ENCODE measurements at places on chromosomes 1 and 21.

- no peak for DNase-seq
Measured at GRCh38 chr1:162011337-162012012, 12.2 kb downstream of the OLFML2B start.

DNA sequence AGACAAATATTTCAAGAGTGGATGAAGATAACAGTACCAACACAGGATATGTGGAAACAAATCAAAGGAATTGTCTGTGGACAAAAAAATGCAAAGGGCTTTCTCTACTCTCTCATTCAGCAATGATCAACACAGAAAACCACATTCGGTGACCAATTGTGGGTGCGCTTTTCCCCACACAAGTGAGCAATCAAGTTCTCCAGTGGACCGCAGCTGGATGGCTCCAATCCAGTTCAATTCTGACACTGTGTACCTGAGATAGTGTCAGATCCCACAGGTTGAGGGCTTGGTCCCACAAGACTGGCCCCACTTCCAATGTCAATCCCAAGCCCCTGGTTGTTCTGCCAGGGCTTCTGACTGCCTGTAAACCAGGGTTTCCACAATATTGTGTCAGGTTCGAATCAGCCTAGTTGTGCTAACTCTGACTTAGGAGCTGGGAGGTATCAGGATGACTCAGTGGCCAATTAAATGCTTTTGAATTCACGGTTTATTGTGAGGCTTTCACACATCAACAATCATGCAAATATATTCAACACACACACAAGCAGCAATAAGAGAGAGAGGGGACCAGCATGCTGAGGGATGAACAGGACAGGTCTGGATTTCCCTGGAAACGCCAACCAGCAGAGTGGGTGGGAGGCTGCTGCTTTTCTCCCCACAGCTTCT, 87.0 kb upstream of the BTG3 start:
- DNase-seq: no peak

GRCh38 chr21:34554227-34554626, 42.2 kb upstream of the KCNE1 start:
- DNase-seq: no peak

GRCh38 chr1:225446595-225446960, 18.7 kb upstream of the LBR start:
- no peak for DNase-seq

- DNase-seq: peak; percentile 32
Measured at GRCh38 chr21:36630485-36631206, 68.3 kb upstream of the SIM2 start.

- no peak for DNase-seq
Measured at GRCh38 chr1:229884765-229885164, 182.3 kb upstream of the GALNT2 start.

GRCh38 chr1:173191011-173191705, 16.0 kb downstream of the TNFSF4 start:
- DNase-seq: no peak

DNA sequence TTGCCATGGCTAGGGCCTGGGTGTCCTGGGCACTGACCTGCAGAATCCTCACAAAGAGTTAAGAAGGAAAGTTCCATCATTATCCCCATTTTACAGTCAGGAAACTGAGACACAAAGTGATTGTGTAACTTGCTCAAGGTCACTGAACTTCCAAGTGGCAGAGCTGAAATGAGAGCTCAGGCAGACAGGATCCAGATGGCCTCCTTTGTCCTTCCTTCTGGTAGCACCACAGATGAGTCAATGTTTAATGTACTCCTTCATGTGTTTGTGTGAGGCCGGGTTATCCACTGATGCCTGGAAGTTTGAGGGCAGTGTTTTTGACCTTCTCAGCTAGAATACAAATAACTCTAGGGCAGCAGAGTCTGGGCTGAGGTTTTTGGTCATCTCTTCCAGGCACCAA, 207.0 kb downstream of the TNR start:
- no peak for DNase-seq

- no peak for DNase-seq
Measured at GRCh38 chr21:43376478-43376882, 50.5 kb downstream of the SIK1 start.

DNA sequence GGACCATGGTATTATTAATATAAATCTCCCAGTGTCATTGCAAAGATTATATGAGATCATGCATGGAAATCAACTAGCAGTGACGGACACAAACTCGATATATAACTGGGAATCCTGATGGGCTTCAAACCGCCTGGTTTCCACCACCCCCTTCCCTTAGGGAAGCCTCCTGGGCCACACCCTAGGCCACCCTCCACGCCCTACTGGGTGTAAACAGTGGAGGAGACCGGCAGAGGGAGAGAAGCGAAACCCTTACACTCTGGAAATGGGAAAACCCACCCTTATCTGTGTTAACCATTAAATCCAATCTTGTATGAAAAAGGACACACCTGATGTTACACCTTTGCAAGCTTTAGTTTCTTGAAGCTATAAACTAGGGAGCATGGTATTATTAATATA, 595 bp upstream of the ZNHIT6 start:
- no peak for DNase-seq

GRCh38 chr1:43600033-43601020, 49.6 kb upstream of the KDM4A start:
- no peak for DNase-seq

- no peak for DNase-seq
Measured at GRCh38 chr21:23690316-23690715, 1917.0 kb downstream of the MRPL39 start.

- peak; percentile 36 for DNase-seq
Measured at GRCh38 chr1:9784508-9785133, 39.1 kb downstream of the CLSTN1 start.

DNA sequence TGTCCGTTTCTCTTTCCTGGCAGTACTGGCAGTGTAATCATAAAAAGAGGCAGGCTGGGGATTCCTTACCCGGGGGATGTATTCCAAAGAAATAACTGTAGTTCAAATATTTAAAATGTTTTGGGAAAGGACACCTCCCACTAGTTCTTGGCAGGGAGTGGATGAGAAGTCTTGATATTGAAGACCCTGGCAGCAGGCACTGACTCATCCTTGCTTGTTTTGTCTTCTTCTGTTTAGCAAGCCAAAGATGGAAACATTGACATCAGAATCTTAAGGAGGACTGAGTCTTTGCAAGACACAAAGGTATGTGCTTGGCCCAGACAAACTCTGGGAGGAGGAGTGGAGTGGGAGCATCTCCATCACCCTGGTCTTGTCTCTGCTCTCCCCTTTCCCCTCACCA, 639 bp downstream of the IL20 start:
- DNase-seq: no peak

- no peak for DNase-seq
Measured at GRCh38 chr1:95233319-95233736, 682 bp upstream of the RWDD3 start.

DNA sequence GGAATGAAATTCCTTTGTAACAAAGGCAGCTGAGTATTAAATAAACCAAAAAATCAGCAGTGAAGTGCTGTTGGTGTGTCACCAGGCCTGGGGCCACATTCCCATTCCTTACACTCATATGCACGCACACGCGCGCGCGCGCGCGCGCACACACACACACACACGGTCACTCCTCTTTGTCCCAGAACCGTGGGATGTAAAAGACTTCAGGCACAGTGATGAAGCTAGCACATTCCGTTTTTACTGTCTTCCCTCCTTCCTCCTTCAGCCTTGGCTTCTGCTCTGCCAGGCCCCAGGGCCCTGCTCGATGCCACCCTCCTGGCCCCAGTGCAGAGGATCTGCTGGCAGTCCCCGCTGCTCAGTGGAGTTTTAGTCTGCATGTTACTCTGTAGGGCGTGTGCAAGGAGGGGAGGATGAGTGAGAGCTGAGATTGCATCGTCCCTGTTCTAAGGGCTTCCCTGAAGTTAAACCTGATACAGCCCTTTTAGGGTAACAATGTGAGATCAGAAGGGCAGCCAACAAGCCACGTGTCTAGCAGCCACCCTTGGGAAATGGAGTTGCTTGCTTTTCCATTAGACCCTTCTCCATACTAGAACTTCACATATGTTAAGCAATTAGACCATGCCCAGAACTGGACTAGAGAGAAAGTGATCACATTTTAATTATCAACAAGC, 71.7 kb upstream of the WDR26 start:
- DNase-seq: no peak

GRCh38 chr1:197180252-197180878, 33.9 kb upstream of the ASPM start:
- no peak for DNase-seq

DNA sequence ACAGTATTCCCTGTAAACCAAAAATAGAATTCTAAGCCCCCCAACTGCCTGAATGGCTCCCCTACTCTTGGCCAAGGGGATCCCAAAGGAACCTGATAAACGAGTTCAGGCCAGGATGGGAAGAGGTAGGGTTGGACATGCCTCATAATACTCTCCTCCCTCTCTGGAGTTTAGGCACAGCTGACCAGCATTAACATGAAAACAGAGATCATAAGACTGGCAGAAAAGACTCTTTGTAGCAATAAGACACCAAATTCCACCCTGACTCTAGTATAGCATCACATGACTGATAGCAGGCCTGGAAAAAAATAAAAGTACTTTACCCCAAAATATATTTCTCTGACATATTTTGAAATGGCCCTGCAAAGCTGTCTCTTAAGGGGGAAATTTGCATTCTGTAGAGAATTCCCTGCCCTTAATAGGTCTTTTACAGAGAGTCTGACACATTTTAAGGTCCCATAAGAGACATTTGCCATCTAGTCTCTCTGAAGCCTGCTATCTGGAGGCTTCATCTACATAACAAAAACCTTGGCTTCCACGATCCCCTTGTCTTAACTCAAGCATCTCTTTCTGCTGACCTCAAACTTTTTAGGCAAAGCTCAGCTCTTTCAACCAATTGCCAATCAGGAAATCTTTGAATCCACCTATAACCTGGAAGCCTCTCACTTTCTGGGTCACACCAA, 55.9 kb downstream of the SIK1 start:
- no peak for DNase-seq

DNA sequence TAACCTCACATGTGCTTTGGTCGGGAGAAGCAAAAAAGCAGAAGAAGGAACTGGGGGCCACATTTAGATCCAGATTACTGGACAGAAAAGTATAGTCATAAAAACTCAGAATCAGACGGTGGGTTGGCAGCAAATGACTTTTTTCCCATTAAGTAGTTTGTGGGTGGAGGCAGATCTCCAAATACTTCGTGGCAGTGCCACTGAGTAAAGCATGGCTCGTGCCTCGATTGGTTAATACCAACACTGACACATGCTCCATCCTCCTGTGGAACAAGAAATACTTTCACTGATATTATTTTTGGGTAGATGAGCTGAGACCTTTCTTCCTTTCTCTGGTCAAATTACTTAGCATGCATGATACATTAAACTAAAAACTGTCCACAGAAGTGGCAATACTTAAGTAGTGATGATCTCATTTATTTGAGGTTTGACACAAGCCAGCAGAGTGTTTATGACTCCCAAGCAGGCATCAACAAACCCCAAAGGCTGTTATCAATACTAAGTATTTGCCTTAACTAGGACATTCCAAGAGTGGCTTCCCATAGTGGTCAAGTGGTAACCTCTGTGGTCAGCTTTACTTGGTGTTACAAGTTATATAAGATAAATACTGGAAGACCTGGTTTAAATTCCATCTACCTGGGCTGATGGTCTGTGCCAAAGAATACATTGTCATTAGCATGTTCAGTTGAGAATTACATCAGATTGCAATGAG, 500.0 kb upstream of the RUNX1 start:
- no peak for DNase-seq

GRCh38 chr1:12345350-12346217, 115.8 kb downstream of the VPS13D start:
- no peak for DNase-seq

DNA sequence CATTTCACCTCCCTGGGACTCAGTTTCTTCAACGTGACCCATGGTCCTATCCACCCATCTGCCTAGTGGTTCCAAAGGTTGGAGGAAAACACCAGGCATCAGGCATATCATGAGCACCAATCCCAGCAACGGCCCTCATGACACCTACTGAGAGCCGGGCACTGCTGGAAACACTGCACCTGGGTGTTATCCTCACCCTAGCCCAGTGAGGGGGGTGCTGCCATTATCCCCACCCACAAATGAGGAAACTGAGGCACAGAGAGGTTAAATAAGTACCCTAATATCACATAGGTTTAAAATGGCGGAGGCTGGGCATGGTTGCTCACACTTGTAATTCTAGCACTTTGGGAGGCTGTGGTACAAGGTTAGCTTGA, 206.9 kb downstream of the MATN1 start:
- DNase-seq: no peak

GRCh38 chr1:7991504-7992440, 30.3 kb downstream of the PARK7 start:
- DNase-seq: no peak

DNA sequence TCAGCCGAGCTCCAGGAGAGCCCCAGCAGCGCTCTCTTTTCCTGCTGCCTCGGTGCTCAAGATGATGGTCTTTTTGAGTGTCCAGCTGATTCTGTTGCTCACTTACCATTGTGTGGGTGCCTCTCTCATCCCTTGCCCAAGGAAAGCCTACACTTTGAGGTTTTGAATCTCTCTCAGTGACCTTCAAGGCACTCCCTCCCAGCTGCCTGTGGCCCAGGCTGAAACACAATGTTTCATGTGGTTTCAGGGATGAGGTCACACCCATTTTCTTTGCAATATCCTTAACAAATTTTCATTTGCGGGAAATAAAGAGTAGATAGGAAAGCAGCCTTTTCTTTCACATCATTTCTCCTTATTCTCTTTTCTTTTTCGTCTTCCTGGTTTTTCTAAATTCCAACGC, 12.6 kb upstream of the MRPS14 start:
- no peak for DNase-seq

DNA sequence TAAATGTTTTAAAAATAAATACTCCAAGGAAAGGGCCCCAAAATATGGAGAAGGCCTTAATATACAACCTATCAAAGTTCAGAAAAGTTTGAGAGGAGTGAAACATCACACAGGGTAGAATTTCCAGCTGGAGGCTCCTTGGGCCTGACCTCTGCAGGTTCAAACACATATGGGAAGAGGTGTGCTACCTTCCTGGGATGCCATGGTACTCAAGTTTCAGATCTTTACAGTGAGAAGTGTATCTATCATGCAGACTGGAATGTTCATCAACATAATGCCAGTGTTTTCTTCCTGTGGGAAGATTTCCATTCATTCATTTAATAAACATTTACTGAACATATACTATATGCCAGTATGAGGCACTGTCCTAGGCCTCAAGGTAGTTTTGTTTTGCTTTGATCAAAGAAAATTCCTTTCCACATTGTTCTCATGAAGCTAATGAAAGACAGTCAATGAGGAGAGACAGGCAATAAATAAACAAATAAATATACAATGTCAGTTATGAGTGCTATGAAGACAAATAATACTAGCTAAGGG, 14.6 kb upstream of the ADAR start:
- no peak for DNase-seq

DNA sequence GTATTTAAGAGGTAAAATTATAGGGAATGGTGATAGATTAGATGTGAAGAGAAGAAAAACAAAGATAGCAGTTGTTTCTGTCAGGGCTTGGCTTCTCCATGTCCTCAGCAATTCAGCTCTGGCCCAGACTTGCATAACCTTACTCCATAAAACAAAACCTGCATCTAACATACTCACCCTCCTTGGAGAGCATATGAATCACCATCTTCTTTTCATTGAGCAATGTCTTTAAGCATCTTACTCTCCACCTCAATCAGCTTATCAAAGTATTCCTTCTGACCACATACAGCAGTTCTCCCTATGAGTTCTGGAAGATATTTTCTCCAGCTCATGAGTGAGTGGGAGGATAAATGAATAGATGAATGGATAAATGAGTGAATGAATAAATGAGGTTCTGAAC, 49.0 kb downstream of the RAB3B start:
- DNase-seq: no peak
